ENCODE measurements at places on chromosomes 5 and 9.
A peak's percentile ranks its signal among the peaks of the same experiment; 100 is the strongest.

DNA sequence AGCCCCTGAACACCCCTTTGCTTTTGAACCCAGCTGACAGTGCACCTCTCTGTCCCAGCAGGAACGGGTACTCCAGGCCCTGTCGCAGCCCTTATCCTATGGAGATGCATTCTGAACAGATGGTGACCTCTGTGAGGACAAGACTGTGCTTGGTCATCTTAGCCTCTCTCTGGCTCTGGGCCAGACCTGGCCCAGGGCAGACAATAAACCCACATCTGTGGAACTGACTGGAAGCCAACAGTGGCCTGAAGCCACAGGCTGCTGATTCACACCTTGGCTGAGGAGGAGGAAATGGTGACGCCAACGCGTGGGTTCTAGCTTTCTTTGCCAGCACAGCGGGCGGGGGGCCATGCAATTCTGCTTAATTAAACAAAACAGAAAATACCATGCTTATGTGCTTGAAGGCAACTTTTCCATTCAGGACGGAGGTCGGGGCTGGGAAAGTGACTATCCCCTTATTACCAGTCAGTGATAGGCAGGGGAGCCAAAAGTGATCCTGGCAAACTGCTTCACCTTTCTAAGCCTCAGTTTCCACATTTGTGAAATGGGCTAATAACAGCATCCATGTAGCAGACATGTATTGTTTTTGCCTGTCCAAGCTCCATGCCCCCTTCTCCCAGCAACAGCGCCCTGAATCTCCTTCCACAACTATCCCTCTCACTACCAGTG lies 10.8 kb downstream of the SH3PXD2B start:
- peak; percentile 89 for DNase-seq

- peak; percentile 90 for DNase-seq
These were observed 71.8 kb downstream of the CAST start for GRCh38 chr5:96733771-96734500.

GRCh38 chr9:113572076-113572861 lies 108.7 kb downstream of the RGS3 start:
- DNase-seq = no peak

- peak; percentile 47 for DNase-seq
These were observed 16.9 kb upstream of the SNCAIP start for GRCh38 chr5:122295138-122295537.

DNA sequence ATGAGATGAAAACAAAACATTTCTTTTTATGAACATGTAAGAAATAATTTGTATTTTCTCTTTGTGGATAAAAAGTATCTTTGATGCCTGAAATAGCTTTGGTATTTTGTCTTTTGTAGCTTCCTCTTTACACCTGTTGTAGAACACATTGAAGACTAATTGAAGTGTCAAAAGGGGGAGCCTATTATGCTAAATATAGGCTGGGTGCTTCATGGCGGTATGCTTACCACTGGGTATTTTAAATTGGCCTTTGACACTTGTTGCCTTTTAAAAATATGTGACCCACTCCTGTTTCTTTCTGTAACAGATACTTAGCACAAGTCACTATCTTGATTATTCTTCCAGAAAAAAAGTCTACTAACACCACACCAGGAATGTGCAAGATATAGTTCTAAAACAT lies 226.4 kb downstream of the KIAA0825 start:
- DNase-seq = peak; percentile 4

DNA sequence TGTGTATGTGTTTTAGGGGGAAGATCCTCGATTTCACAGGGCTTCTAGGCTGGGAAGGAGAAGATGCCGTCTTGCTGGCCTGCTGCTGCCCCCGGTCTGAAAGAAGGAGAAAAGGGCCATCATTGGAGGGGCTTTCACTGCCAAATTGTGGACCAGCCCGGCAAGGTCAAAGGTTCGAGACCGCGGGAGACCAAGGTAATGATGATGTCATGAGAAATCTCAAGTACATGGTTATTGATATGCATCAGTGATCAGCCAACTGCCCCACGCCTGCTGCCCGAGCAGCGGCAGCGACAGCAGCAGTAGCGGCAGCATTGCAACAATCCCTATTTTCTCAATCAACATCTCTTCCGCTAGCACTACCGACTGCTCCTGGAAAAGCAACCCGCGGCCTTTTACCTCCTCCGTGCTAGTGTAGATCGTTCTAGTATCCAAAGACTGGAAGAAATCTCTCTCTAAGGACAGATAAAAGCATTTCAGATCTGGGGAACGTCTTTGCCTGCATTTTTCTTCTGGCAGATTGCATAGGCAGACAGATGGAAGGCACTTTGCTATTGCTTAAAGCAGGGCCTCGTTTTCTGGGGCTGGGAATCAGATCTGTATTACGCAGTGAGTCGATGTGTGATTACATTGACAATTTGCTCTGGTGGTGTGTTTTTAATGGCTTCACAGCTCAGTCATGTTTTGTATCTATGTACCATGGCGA lies 215.3 kb downstream of the MEF2C start:
- no peak for DNase-seq

- no peak for DNase-seq
These were observed 21.6 kb upstream of the GRPEL2 start for GRCh38 chr5:149323621-149324205.

DNA sequence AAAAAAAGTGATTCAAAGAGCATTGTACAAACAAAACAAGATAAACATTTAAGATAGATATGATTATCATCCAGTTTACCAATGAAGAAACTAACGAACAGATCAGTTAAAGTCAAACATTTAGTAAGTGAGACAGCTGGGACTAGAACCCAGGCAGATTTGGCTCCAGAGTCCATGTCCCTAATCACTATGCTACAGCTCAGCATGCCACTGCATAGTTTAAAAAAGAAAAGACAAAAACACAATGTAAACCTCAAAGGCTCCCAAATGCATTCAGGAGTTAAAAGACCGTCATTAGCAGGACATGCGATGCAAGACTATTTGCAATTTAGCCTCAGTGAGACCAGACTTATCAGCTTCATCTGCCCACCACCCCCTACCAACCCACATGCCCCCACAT lies 36.8 kb downstream of the DENND1A start:
- DNase-seq = no peak

- no peak for DNase-seq
These were observed 46.5 kb downstream of the PPARGC1B start for GRCh38 chr5:149776361-149777305.

GRCh38 chr9:137550231-137550621 lies at the start of gene PNPLA7:
PNPLA7 (minus strand) TSS chr9:137550402; CDS start chr9:137550197, 205 bp downstream.
- peak; percentile 88 for DNase-seq

DNA sequence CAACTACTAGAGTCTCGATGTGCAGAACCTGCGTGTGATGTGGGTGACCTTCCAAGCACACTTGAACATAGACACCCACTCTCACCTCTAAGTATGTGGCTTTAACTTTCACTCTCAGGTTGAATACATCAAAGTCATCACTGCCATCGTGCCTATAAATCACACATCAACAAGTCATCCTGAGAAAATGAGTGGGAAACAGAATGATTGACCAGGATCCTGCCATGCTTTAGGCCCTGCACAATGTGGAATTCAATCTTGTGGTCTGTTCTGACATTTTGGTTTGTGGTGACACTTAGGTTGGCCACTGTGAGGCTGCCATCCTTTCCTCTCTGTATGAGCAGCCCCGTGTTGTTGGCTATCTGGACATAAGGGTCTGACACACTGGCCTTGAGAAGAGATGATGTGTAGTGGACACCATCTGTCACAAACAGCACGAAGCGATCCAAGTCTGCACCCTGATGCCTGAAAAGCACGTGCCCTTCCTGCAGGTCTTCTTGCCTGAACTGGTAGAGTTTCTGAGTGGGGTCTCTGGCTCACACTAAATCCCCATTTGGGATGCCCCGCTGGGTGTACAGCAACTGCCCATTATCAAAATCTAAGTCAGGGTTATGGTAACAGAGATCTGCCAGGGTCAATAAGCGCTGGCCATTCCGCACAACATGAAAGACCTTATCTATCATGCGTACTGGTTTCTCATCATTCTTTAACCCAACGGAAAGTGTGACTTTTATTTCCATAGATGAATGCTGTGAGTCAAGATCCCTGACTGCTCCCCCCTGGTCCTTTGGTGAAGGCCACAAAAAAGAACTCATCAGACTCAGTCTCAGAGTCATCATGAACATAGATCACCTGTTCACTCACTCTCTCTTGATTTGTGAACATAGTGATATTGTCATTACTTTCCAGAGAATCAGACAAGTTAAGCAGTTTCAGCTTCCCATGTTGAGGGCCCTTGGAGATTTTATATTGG lies 116.6 kb downstream of the ESM1 start:
- no peak for DNase-seq

- no peak for DNase-seq
These were observed 39.2 kb downstream of the YIPF5 start for GRCh38 chr5:144131261-144131660.

DNA sequence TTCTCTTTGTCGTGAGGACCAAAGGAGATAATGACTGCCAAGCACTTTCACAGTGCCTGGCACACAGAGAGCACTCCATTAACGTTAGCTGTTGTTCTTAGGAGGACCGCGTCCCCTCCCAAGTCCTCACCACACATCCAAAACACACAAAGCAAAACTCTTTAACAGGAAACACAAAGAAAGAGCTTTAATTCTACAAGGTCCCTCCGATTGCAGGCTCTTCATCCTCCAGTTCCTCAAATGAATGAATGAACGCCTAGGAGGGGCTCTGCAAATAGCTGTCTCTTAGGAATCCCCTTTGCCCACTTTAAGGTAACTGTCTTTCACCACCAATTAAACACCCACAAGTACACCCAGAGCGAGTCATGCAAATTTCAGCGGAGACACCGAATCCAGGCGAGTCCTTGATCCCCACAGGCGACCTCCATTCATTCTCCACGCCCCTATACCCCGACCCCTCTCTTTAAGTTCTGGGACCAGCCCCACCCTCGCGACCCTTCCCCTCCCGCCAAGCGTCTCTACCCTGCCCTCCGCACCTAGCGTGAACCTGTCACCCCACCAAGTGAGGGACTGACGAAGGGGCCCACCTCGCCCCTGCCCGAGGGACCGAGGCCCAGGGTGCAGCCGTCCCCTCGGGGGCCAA lies 644 bp downstream of the TSC1 start:
- peak; percentile 29 for DNase-seq

GRCh38 chr5:54700986-54701578 lies 183.5 kb downstream of the SNX18 start:
- DNase-seq = no peak

- no peak for DNase-seq
These were observed 11.9 kb downstream of the ZFR start for GRCh38 chr5:32432633-32433032.

- DNase-seq = no peak
These were observed 581.4 kb upstream of the PTGER4 start for GRCh38 chr5:40098313-40098712.

DNA sequence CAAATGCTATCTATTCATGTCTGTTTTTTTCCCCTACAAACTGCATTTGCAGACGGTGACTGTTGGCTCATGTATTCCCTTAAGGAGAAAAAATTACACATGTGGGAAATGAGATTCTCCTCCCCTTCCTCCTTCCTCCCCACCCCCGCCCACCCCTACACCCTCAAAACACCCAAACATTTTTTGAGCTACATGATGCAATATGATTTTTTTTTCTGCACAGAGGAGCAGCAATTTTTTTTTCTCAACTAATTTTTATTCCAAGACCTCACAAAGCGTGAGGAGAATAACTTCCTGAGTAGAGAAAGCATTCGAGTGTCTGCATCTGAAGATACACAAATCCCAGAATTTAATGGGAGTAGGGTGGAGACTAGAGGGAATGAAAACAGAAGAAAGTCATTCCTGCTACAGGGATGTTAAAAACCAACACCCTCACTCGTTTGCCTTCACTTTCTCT lies 118.1 kb downstream of the PRDM6 start:
- DNase-seq = no peak

DNA sequence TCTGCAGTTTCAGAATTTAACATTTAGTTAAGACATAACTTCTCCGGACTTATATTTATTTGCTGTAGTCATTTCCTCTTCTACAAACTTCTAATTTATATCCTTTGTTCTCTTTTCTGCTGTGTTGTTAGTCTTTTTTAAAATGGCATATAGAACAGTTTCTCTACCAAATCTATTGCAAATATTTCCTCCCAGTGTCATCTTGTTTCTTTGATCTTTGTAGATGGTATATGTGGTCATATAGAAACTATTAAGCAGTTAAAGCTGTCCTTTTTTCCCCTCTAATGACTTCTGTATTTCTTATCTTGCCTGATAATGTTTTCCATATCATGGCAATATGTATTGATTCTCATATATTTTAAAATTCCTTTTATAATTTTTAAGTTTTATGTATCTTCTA lies 264.5 kb downstream of the MCTP1 start:
- DNase-seq = no peak

- DNase-seq = no peak
These were observed 460.7 kb downstream of the ICE1 start for GRCh38 chr5:5883146-5883545.

GRCh38 chr9:70410368-70410767 lies 4.1 kb downstream of the KLF9 start:
- DNase-seq = peak; percentile 29

DNA sequence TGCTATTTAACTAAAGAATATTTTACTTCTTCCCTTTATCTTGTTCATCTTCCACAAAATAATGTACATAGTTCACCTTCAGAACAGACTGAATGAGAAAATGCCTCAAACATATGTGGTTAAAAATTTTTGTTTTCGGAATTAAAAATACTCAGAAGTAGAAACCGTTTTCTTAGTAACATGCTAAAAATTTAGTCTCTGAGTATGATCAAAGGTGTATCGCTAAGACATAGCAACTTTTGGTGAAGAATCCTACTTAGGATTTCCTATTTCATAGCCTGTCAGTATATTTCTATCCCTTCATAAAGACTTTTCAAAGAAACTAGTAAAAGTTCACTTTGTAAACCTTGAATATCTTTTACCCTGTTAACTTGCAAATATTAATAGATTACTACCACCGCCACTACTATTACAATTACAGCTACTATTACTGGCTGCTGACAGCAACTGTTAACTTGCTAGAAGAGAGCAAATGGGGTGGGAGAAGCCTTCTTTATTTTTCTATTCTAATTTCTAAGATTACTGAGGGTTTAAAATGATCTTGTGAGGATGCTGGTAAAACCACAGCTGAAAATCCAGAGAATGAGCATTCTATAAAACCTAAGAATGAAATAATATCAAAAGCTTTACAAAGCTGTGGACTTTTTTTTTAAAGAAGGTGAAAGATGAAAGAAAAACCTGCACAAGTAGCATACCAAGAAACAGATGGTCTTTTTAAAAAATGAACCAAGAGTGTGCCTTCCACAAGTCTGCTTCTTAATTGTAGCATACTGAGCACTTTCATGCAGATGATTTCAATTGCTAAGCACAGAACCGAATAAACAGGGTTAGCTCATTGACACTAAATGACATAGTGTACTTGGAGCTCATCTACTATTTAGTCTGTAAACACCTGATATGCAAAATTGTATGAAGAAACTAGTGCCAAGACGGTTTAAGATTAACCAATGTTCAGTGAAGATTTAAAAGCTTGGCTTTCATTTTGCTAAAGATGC lies 246.3 kb upstream of the EFNA5 start:
- no peak for DNase-seq
